ENCODE measurements at places on chromosomes 2 and 18. TPM values are rescaled to one million over a fixed set of nuclear protein-coding genes. Genes with fewer than 3 reads are reported as not detected.

FKBP1B gene
- 58.6 TPM for total RNA-seq

DPP4 gene
- 0.49 TPM for total RNA-seq

M1AP gene
- 3.7 TPM for total RNA-seq

CCNT2 gene
- total RNA-seq = 108 TPM

Measured in neural progenitor cell (in vitro differentiated cells).